ENCODE measurements at places on chromosomes 12 and 14.
A peak's percentile ranks its signal among the peaks of the same experiment; 100 is the strongest.

DNA sequence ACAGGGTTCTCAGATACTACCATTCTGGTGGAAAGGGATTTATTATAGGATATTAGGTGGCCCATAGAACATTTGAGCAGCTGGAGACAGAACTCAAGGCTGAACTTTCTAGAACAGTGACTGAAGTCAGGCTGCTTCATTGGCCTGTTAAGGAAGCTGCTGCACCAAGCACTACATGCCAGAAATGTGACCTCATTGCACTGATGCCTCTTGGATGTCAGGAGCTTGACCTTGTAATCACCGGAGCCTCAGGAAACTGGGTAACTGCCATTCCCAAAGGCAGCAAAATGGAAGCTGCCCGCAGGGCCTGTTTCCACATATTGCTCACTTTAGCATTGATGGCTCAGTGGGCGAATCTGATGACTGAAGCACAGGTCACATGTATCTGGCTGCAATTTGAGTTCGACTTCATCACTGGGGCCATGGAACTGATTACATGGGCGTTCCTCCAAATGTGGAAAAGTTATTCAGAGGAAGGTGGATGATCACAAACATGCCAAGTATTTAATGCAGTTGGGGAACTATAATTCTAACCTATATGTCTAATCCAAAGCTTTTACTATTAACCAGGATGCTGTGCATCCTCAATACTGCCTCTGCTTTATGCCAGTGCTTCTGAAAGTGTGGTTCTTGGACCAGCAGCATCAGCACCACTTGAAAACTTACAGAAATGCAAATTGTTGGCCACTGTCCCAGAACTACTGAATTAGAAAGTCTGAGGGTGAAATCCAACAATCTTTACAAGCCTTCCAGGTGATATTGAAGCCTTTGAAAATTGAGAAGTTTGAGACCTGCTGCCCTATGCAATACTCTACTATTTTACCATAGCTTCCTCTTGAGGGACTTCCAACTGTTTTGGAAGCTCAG is 337.2 kb upstream of the NAV3 start:
- no peak for DNase-seq

DNA sequence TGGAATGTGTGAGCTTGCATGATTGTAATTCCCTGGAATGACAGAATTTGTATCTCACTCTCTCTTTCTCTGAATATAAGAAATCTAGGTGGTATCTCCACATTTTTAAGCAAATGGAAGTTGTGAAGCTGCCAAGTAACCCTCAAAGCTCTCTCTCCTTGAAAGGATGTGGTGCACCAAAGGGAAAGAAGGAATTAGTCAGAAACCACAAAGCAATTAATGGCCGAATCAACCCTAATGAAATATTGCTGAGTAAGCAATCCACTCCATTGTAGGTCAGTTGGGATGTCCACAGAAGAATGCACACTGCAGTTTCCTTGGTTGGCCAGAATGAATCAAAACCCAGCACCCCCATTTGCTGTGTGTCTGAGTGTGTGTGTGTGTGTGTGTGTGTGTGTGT is 153.5 kb downstream of the KCNA5 start:
- no peak for DNase-seq

DNA sequence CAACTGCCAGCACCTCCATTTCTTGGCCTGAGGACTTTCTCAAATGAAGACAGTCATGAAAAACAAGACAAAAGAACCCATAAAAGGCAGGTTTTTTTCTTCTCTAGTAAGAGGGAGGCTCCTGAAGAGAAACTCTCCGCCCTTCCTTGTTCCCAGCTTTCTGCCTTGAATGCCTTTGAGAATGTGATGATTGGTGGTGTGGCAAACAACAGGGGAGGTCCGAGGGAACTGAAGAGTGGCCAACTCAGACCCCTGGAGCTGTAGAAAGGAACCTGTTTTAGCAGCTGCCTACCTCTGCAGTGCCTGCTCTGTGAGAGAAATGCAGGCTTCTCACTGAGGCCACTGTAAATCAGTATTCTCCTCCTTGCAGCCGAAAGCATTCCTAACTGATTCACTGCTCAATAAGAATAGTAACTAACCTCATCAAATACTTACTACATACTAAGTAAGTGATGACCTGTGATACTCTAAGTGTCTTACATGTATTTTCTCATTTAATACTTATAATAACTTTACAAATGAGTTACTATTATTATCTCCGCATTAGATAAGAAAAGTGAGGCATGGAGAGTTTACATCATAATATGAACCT is 16.7 kb upstream of the ERC1 start:
- DNase-seq = no peak

DNA sequence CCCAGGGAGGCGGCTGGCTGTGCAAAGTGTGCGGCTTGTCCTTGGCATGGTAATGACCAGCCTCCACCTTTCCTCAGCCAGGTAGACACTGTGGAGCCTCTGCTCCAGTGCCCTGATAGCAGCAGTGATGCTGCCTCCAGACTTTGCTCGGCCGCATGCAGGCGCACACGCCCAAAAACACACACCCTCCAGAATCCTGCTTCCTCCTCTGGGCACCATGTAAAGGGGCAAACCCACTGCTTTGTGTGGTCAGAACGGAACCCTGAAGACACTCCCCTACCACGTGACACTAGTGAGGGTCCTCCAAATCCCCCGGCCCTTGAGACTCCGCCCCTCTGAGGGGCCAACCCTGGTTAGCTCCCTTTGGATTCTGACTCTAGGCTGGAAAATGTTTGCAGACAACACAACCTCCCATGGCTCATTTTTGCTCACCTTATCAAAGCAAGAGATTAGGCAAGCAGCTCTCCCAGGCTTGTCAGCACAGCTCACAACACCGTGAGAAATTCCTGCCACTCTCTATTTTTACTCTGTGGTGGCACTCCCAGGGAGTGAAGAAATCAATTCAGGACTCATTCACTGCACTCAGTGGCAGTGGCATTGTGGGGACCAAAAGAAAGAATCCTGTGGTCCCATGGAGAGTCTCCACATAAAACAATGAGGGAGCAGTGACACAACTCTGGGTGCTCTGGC is 4.5 kb downstream of the KRT77 start:
- no peak for DNase-seq

DNA sequence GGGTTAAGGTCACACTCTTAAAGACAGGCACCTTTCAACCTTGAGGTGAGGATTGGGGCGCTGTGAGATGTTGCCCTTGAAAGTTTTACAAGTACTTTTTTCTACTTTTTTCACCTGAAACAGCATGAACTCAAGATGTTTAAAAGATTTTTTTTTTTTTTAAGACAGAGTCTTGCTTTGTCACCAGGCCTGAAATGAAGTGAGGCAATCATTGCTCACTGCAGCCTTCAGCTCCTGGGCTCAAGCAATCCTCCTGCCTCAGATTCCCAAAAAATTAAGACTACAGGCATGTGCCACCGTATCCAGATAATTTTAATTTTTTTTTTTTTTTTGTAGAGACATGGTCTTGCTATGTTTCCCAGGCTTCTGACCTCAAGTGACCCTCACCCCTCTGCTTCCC is 243.9 kb downstream of the DIO2 start:
- no peak for DNase-seq

GRCh38 chr12:94725375-94726168 is 75.2 kb upstream of the TMCC3 start:
- DNase-seq = peak; percentile 12

DNA sequence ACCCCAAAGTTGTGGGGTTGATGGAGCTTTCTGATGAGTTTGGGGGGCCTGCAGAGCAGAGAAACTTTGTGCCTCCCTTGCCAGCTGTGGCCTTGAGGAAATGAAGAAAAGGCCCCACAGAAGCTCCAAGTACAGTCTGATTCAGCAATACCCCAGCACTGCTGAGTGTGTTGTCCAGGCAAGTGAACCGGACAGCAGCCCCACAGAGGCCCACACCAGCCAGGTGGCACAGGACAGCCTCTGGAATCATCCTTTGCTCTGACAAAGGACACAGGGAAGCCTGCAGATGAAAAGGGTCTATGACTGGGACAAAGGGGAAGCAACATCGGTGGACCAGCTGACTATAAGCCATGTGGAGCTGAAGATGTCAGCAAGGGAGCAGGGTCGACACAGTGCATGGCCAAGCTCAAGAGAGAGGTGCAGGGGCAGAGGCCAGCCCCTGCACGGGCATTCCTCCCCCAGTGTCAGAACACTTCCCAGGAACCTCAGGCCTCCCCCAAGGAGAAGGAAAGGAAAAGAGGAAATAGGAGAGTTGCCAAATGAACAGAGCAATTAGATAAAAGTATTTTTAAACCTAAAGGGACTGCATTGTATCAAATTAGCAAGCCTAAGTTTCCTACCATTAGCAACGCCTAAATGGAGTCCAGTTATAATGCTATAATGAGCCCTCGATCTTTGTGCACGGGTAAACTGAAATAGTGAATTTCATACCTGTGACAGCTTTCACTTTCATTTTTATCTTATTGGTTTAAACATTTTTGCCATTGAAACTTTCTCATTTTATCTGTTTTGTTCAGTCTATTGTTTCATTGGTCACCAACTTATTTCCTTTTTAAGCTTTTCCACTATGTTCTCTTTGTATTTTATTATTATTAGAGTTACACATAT is 46.3 kb upstream of the PTGDR start:
- no peak for DNase-seq

DNA sequence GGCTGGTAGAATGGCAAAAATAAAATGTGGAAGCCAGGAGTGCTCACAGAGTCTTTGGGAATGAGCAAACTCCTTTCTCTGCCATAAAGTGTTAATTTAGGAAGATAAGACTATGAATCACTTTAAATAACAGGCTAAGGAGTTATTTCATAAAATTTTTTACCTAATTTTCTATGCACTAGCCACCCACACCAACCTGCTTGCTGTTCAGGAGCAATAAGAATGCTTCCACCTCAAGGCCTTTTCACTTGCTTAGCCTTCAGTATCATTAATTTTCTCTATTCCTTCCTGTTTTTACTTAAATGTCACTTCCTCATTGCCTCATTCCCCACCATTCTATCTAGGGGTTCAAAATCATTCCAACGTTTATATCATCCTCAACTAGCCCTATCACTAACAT is 326.8 kb downstream of the CCER1 start:
- DNase-seq = no peak

DNA sequence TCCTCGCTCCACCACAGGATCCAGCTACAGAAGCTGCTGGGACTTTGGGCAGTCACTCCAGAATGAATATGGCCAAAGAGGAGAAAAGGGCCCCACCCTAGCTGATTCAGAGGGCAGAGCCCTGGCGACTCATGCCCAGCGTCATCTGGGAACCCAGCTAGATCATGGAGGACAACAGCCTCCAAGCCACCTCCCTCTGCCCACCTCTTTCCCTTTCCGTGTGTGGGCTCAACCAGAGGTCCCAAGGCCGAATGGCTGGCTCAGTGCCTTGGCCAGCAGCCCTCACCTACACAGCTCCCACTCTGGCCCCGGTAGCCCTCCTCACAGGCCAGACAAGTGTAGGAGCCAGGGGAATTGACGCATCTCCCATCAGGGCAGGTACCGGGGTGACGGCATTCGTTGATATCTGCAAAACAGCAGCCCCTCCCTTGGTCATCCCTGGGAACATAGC is 17.4 kb downstream of the ISCA2 start:
- DNase-seq = peak; percentile 73

DNA sequence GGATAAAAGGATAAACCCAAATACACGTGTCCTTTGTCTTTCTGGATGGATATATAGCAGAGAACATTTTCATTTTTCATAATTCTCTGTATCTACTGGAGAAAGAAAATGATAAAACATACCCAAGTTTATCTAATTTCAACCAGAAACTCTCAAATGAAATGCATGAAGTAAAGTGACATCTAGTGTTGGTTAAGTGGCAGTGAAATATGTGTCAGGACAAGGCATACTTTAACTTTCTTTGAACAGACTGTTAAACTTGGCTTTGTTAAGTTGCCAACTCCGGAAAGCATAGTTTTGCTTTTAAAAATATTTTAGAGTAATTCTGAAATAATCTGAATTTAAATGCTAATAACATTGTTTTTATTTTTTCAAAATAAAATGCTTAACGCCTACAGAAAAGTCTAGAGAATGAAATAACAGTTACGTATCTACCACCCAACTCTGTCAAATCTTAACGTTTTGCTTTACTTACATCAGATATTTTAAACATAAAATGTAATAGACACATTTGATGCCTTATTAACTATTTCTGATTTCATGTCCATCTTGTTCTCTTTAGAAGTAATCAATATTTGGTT is 25.2 kb upstream of the NTN4 start:
- peak; percentile 45 for DNase-seq

DNA sequence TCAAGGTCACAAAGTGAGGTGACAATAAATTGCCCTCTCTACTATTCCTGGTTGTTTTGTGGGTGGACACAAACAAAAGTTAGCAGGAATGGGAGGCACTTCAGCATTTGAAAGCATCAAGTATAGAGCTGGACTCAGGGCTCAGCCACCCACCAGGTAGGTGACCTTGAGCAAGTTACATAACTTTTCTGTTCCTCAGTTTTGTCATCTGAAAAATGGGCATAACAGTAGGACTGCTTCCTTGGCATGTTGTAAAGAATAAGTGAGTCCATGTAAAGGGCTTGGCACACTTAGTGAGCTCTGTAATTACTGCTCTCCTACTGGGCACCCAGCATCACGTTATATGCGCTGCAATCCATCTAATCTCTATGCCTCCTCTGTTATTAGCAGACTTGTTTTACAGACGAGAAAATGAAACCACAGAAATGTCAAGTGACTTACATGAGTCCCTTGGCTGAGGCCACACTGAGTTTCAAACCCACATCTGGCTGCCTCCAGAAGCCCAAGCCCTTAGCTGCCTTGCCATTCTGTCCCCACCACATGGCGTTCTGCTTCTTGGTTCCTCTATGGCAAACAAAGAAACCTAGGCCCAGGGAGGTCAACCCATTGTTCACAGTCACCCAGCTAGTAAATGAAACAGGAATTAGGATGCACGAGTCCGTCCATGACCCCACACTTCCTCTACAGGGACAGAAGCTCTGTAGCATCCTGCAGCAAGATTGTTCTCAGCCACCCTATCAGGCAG is 63.2 kb upstream of the SLC24A4 start:
- no peak for DNase-seq

DNA sequence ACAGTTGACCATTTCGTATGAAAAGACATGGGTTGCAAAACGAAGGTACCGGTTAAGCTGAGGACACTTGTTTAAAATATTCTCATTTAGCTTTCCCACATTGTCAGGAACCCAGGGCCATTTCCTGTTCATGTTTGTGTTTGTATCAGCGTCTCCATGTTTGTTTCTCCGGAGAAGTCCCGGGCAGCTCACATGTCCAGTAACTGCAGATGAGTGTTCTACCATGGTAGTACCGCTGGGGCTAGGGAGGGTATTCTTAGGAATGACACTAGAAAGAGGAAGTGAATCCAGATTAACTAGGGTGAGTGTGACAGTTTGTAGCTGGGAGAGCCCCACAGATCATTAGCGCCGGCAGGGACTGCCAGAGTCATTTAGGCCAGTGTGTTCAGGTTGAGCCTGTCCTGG is 50.0 kb upstream of the EVL start:
- DNase-seq = no peak

- no peak for DNase-seq
These were observed 21.1 kb downstream of the ZFHX2 start for GRCh38 chr14:23530375-23531055.

GRCh38 chr14:23612354-23612732 is 23.8 kb upstream of the DHRS2 start:
- DNase-seq = no peak

DNA sequence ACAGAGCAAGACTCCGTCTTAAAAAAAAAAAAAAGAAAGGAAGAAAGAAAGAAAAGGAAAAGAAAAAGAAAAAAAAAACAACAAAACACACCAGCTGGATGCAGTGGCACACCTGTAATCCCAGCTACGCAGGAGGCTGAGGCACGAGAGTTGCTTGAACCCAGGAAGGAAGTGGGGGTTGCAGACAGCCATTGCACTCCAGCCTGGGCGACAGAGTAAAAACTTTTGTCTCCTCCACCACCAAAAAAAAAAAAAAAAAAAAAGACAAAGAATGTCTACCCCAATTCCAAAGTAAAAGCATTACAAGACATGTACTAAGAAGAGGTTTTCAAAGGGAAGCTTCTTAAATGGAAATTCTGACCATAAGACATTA is 53.4 kb downstream of the HNRNPC start:
- no peak for DNase-seq

All from HTR-8/SVneo (cell line).